ENCODE measurements at places on chromosomes 1 and 21. TPM values are rescaled to one million over a fixed set of nuclear protein-coding genes. Genes with fewer than 3 reads are reported as not detected.

GRCh38 chr1:207870306-207871031, 40.5 kb downstream of the CD34 start:
- no peak for DNase-seq
- H3K27ac ChIP-seq: peak overlapping the region; percentile 82
- no peak overlapping the region for H3K4me3 ChIP-seq
- H3K4me1 ChIP-seq: peaks cover 35% of the 10 kb centered on the region

GRCh38 chr1:67043366-67043765, 10.6 kb downstream of the SLC35D1 start:
- no peaks in the 10 kb centered on the region for H3K27me3 ChIP-seq
- DNase-seq: no peak
- no peaks in the 10 kb centered on the region for H3K4me1 ChIP-seq
- H3K4me3 ChIP-seq: no peak overlapping the region

- H3K36me3 ChIP-seq: no peaks in the 10 kb centered on the region
- no peaks in the 10 kb centered on the region for H3K4me1 ChIP-seq
- H3K4me3 ChIP-seq: no peak overlapping the region
Measured at GRCh38 chr1:75132242-75132811, 1.9 kb upstream of the LHX8 start.

- H3K36me3 ChIP-seq: no peaks in the 10 kb centered on the region
- H3K27me3 ChIP-seq: no peaks in the 10 kb centered on the region
- no peaks in the 10 kb centered on the region for H3K4me1 ChIP-seq
- H3K4me3 ChIP-seq: no peak overlapping the region
Measured at GRCh38 chr1:243595527-243596210, 254.4 kb downstream of the AKT3 start.

- no peak for DNase-seq
- no peaks in the 10 kb centered on the region for H3K27me3 ChIP-seq
- no peak overlapping the region for H3K27ac ChIP-seq
- H3K4me3 ChIP-seq: no peak overlapping the region
- H3K36me3 ChIP-seq: no peaks in the 10 kb centered on the region
Measured at GRCh38 chr1:223831755-223832636, 13.8 kb downstream of the TP53BP2 start.

- H3K4me3 ChIP-seq: no peak overlapping the region
- no peak overlapping the region for H3K27ac ChIP-seq
- no peaks in the 10 kb centered on the region for H3K4me1 ChIP-seq
- H3K27me3 ChIP-seq: no peaks in the 10 kb centered on the region
- no peaks in the 10 kb centered on the region for H3K36me3 ChIP-seq
- DNase-seq: no peak
Measured at GRCh38 chr1:48687282-48688045, 89.2 kb downstream of the BEND5 start.

- no peak for DNase-seq
- H3K27me3 ChIP-seq: no peaks in the 10 kb centered on the region
- H3K4me1 ChIP-seq: no peaks in the 10 kb centered on the region
- H3K36me3 ChIP-seq: no peaks in the 10 kb centered on the region
- no peak overlapping the region for H3K27ac ChIP-seq
- H3K4me3 ChIP-seq: no peak overlapping the region
Measured at GRCh38 chr1:39679821-39680220, 7.9 kb upstream of the NT5C1A start.

DNA sequence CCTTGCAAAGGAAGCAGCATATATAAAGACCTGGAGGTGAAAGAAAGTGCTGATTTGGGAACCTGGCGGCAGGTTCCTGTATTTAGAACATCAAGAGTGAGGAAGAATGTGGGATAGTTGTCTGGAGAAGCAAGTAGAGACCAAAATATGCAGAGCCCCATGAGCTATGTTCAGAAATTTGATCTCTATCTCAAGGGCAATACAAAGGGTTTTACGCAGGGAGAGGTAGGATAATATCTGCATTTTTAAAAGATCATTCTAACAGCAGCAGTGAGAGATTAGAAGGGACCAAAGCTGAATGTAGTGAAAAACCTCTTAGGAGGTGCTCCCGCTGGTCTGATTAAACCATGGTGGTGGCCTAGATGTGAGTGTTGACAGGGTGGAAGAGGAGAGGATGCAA, 453.9 kb upstream of the PKN2 start:
- no peaks in the 10 kb centered on the region for H3K4me1 ChIP-seq
- no peak for DNase-seq
- no peaks in the 10 kb centered on the region for H3K27me3 ChIP-seq
- no peak overlapping the region for H3K4me3 ChIP-seq

GRCh38 chr1:222377428-222378088, 170.3 kb downstream of the HHIPL2 start:
- no peak overlapping the region for H3K27ac ChIP-seq
- no peaks in the 10 kb centered on the region for H3K27me3 ChIP-seq
- no peak for DNase-seq
- no peaks in the 10 kb centered on the region for H3K36me3 ChIP-seq
- no peaks in the 10 kb centered on the region for H3K4me1 ChIP-seq
- no peak overlapping the region for H3K4me3 ChIP-seq

DNA sequence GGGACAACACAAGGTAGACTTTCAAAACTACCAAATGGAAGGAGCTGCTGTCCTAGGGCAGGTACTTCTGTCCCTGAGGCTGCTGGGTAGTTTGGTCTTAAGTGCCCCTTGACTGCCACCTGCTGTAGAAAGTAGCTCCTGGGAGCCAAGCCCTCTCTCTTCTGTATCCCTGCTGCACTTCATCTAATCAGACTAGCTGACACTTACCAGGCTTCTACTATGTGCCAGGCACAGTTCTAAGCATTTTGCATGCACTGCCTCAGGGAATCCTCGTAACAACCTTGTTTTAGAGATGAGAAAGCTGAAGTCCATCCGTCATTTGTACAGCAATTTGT, 15.9 kb upstream of the SRSF4 start:
- H3K4me3 ChIP-seq: no peak overlapping the region
- H3K4me1 ChIP-seq: peaks cover 12% of the 10 kb centered on the region
- no peak overlapping the region for H3K27ac ChIP-seq

DNA sequence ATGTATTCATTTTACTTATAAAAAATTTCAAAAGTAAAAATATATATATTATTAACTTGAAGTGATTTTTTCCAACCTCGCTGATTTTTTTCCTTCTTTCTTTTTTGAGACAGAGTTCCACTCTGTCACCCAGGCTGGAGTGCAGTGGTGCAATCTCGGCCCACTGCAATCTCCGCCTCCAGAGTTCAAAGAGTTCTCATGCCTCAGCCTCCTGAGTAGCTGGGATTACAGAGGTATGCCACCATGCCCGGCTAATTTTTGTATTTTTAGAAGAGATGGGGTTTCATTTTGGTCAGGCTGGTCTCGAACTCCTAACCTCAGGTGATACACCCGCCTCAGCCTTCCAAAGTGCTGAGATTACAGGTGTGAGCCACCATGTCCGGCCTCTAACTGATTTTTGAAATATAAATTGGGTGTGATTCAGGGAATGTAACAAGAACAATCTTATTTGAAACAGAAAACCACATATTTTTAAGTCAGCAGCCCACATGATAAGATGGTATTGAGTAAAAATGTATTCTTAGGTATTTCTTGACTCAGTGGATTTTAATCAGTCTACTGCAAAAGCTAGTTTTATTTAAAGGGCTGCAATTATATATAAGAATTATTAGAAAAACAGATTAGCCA, 30.0 kb downstream of the ZBTB8B start:
- peak overlapping the region; percentile 29 for H3K27ac ChIP-seq
- DNase-seq: peak; percentile 11
- no peak overlapping the region for H3K4me3 ChIP-seq
- no peaks in the 10 kb centered on the region for H3K27me3 ChIP-seq

GRCh38 chr1:167563579-167564246, 10.2 kb upstream of the CREG1 start:
- H3K27ac ChIP-seq: no peak overlapping the region
- H3K4me3 ChIP-seq: no peak overlapping the region
- H3K36me3 ChIP-seq: no peaks in the 10 kb centered on the region
- H3K4me1 ChIP-seq: no peaks in the 10 kb centered on the region
- no peak for DNase-seq

GRCh38 chr1:209569455-209570207, 13.9 kb upstream of the CAMK1G start:
- no peaks in the 10 kb centered on the region for H3K27me3 ChIP-seq
- H3K36me3 ChIP-seq: no peaks in the 10 kb centered on the region
- peak; percentile 75 for DNase-seq
- no peaks in the 10 kb centered on the region for H3K4me1 ChIP-seq

GRCh38 chr21:45802956-45803617, 159.6 kb downstream of the PCBP3 start:
- H3K36me3 ChIP-seq: no peaks in the 10 kb centered on the region
- H3K4me3 ChIP-seq: no peak overlapping the region
- DNase-seq: no peak

GRCh38 chr1:231973830-231974229, 347.2 kb downstream of the DISC1 start:
- no peaks in the 10 kb centered on the region for H3K36me3 ChIP-seq
- H3K4me1 ChIP-seq: no peaks in the 10 kb centered on the region
- no peak overlapping the region for H3K27ac ChIP-seq
- H3K27me3 ChIP-seq: no peaks in the 10 kb centered on the region
- DNase-seq: no peak

GRCh38 chr1:45979074-45979777, 153.2 kb downstream of the PIK3R3 start:
- no peak overlapping the region for H3K27ac ChIP-seq
- peaks cover 10% of the 10 kb centered on the region for H3K4me1 ChIP-seq
- no peak for DNase-seq
- no peak overlapping the region for H3K4me3 ChIP-seq

- no peaks in the 10 kb centered on the region for H3K4me1 ChIP-seq
- no peak overlapping the region for H3K27ac ChIP-seq
- no peak for DNase-seq
- H3K4me3 ChIP-seq: no peak overlapping the region
- no peaks in the 10 kb centered on the region for H3K36me3 ChIP-seq
Measured at GRCh38 chr1:228986093-228986904, 251.0 kb downstream of the RHOU start.

DNA sequence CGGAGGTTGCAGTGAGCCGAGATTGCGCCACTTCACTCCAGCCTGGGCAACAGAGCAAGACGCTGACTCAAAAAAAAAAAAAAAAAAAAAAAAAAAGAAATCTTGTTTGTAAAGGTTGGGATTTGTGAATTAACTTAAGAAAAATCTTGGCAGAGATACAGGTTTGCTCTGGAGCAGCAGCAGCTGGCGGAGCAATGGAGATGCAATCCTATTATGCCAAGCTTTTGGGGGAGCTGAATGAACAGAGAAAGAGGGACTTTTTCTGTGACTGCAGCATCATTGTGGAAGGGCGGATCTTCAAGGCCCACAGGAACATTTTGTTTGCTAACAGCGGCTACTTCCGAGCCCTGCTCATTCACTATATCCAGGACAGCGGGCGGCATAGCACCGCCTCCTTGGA, 5.6 kb downstream of the ZBTB8B start:
- no peak overlapping the region for H3K4me3 ChIP-seq
- no peaks in the 10 kb centered on the region for H3K36me3 ChIP-seq
- no peaks in the 10 kb centered on the region for H3K27me3 ChIP-seq
- DNase-seq: no peak

GRCh38 chr1:11736746-11737639, 1.1 kb downstream of the AGTRAP start:
- H3K36me3 ChIP-seq: no peaks in the 10 kb centered on the region
- DNase-seq: peak; percentile 76
- peak overlapping the region; percentile 83 for H3K4me3 ChIP-seq
- peak overlapping the region; percentile 83 for H3K27ac ChIP-seq
- no peaks in the 10 kb centered on the region for H3K27me3 ChIP-seq
- H3K4me1 ChIP-seq: peaks cover 6% of the 10 kb centered on the region

- H3K27me3 ChIP-seq: no peaks in the 10 kb centered on the region
- DNase-seq: no peak
- H3K36me3 ChIP-seq: no peaks in the 10 kb centered on the region
- H3K4me1 ChIP-seq: no peaks in the 10 kb centered on the region
- H3K27ac ChIP-seq: no peak overlapping the region
Measured at GRCh38 chr1:226433341-226433720, 25.4 kb upstream of the PARP1 start.

- H3K36me3 ChIP-seq: no peaks in the 10 kb centered on the region
- H3K4me1 ChIP-seq: no peaks in the 10 kb centered on the region
- no peak overlapping the region for H3K4me3 ChIP-seq
- H3K27ac ChIP-seq: no peak overlapping the region
Measured at GRCh38 chr1:57672346-57673140, 248.7 kb upstream of the DAB1 start.

GRCh38 chr1:172851077-172851476, 192.2 kb downstream of the FASLG start:
- H3K4me3 ChIP-seq: no peak overlapping the region
- H3K27me3 ChIP-seq: no peaks in the 10 kb centered on the region
- H3K36me3 ChIP-seq: no peaks in the 10 kb centered on the region

GRCh38 chr1:182426442-182427430, 23.2 kb upstream of the RGSL1 start:
- no peaks in the 10 kb centered on the region for H3K27me3 ChIP-seq
- no peak overlapping the region for H3K27ac ChIP-seq
- no peak overlapping the region for H3K4me3 ChIP-seq
- DNase-seq: no peak
- no peaks in the 10 kb centered on the region for H3K36me3 ChIP-seq

- DNase-seq: no peak
- no peaks in the 10 kb centered on the region for H3K27me3 ChIP-seq
- no peaks in the 10 kb centered on the region for H3K36me3 ChIP-seq
- peak overlapping the region; percentile 64 for H3K27ac ChIP-seq
Measured at GRCh38 chr1:183069562-183070216, 46.5 kb downstream of the LAMC1 start.

DNA sequence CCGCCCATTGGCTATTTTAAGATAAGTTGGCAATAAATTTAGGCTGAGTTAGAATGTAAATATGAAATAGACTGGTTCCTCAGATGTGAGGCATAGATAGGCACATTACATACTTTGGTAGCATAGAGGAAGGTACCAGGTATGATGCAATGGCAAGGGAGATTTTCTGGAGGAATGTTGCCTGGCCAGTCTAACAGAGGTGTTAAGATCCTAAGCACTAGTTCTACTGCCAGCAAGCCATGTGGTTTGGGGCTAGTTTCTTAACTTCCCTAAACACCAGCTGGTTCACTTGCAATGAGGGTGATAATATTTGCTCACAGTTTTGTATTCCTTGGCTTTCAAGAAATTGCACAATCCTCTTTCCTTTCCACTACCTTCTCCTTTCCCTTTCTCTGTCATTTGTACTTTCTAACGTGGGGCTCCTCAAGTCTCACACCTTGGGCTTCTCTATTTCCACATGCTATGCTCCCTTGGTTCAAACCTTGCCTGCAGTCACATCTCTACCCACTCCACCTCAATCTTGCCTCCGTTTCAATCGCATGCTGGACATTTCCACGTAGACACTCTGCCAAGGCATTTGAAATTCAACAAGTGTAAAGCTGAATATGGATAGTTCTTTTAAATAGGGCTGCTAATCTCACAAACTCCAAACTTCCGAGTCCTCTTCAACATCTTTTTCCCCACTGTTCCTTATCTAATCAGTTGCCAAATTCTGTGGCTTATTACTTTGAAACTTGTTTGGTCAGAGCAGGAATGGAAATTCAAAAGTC, 4.7 kb upstream of the CD55 start:
- H3K27ac ChIP-seq: peak overlapping the region; percentile 74
- no peaks in the 10 kb centered on the region for H3K27me3 ChIP-seq
- DNase-seq: peak; percentile 90
- peaks cover 51% of the 10 kb centered on the region for H3K4me1 ChIP-seq
- H3K4me3 ChIP-seq: no peak overlapping the region

The HHIPL2 gene
- total RNA-seq: 0.16 TPM

The PLA2G5 gene
- not detected for total RNA-seq

The GCSAML gene
- total RNA-seq: not detected

The AJAP1 gene
- total RNA-seq: not detected

The PCP4 gene
- total RNA-seq: 4.0 TPM

The C1orf185 gene
- not detected for total RNA-seq

The PYHIN1 gene
- total RNA-seq: not detected

The SDF4 gene
- 140 TPM for total RNA-seq

The IL20 gene
- not detected for total RNA-seq

The ZNF281 gene
- 31.3 TPM for total RNA-seq
